ENCODE measurements at places on chromosomes 5 and 9. TPM values are rescaled to one million over a fixed set of nuclear protein-coding genes. Genes with fewer than 3 reads are reported as not detected.

GRCh38 chr5:6701491-6701890, 11.7 kb upstream of the TENT4A start:
- no peak for DNase-seq

DNA sequence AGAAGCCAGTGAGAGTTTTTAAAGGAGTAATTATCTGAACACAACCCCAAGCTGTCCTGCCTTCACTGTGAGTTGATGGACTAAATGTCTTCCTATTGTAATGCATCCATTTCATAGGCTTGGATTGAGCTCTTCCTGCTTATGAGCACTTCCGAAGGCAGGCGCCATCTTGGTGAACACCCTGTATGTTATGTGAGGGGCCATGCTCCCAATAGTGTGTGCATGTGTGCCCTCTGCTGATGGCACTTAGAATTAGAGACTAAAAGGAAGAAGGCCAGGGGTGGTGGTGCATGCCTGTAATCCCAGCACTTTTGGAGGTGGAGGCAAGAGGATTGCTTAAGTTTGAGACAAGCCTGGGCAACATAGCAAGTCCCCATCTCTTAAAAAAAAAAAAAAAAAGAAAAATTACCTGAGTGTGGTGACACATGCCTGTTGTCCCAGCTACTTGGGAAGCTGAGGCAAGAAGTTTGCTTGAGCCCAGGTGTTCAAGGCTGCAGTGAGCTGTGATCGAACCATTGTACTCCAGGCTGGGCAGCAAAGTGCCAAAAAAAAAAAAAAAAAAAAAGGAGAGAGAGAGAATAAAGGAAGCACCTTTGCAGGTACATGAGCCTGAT, 65.0 kb downstream of the C9orf152 start:
- no peak for DNase-seq

GRCh38 chr9:88750832-88751360, 215.9 kb downstream of the NXNL2 start:
- DNase-seq = no peak

DNA sequence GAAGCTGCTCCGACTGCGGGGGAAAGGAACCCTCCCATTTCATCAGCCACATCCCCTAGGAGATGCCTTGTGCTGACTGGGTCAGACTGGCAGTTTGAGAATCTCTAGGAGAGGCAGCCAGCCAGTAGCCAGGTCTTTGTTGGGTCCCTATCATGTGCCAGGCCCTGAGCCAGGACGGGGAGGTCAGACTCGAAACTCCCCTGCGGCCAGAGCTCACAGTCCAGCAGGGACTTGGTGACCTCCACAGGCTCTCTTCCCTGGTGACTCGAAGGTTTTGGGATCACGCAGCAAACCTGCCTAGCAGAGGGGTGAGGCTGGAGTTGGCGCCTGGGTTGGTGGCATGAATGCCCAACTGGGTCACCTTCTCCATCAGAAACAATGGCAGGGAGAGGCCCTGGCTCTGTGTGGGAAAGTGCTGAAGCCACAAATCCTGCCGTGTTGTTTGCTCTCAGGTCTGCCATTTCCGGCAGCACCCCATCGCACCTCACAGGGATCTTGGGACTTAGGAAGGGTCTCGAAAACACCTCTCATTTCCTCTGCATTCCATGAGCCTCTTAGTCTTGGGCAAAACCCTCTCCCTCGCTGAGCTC, 14.4 kb upstream of the ORM1 start:
- DNase-seq = peak; percentile 58

- peak; percentile 61 for DNase-seq
These were observed 192.4 kb downstream of the HSPA4 start for GRCh38 chr5:133244242-133244641.

DNA sequence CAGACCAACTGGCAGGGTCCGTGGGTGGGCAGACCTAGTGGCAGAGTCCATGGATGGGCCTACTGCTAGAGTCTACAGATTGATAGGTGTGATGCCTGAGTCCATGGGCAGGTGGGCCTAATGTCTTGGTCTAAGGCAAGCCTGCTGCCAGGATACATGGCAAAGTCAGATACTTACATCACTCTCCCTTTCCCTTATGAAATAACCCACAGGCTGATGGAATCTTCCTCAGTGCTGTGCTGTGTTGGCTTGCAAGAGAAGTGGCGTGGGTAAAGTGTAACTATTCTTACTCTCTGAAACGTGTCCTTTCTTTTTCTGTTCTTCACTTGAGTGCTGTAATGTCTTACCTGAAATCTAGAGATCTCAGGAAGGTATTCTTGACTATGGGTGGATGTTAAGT, 67.3 kb upstream of the ADRB2 start:
- DNase-seq = no peak

DNA sequence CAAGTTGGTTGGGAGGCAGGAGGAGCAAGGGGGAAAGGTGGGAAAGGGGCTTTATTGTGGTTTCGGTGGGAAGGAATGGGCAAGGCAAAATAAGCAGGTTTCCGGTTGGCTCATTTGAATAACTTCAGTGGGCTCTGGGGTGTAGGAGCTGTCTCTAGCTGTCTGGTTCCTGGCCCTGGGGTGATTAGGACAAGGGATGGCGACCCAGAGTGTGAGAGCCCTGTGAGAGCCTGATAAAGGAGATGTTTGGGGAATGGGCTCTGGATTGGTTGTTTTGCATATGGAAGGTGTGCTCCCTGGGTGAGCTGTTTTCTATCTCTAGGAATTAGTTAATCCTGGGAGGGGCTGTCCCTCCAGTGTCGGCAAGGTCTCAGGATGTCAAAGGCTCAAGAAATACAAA, 15.4 kb downstream of the ANKRD34B start:
- no peak for DNase-seq

CCL27 gene
- not detected for polyA plus RNA-seq

PLPP6 gene
- 6.1 TPM for polyA plus RNA-seq

SLC12A2 gene
- 2.0 TPM for polyA plus RNA-seq
